HFF-Myc (cell line): ENCODE measurements at places on chromosomes 5 and 9.

- DNase-seq: no peak
These were observed 460.2 kb downstream of the GADD45G start for GRCh38 chr9:90064971-90065370.

DNA sequence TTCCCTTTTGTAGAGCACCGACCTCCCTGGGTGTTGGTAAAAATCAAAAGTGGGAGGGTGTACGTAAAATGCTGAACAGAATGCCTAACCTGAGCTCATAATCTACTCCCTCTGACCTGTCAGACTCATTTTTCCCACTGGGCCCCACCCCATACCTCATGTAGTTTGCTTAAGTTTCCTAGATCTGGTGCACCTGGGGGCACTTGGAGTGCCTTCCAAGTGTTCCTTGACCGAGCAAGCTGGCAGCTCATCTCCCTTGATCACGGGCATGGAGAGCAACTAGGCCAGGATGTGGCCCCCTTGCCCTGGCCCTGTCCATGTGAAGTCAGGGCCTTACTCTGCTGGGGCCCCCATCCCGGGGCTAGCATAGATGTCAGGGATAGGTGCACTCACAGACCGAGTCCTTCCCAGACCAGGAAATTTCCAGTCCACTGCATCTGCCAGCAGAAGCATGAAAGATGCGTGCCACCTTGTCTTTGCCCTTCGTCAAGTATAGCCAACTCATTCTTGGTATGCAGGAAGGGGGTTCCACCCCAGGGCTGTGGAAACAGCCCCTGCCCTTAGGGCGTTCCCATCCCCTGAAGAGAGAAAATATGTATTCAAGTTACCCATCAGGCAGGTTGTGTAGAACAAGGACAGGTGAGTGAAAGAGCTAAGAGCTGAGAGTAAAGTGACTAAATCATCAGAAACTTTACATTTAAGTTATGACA is 41.9 kb downstream of the SLC22A5 start:
- no peak for DNase-seq

GRCh38 chr5:133843911-133844310 is 124.5 kb downstream of the C5orf15 start:
- no peak for DNase-seq

GRCh38 chr9:88268886-88269285 is 119.4 kb upstream of the SPIN1 start:
- no peak for DNase-seq

DNA sequence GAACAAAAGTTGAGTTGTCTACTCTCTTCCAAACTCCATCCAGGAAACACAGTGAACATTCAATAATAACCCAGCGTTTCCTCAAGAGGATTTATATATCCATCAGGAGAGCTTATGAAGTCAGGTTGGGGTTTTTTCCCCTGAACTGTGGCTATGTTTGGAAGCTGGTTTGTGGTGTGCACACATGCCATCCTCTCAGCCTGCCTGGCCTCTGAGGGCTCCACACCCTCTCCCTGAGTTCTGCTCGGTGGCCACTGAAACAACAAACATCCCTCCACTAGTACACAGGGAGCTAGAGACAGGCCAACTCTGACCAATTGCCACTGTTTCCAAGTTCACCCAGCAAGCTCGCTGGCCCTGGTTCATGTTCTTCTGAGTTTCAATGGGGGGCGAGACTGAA is 35.7 kb downstream of the SMIM23 start:
- no peak for DNase-seq

DNA sequence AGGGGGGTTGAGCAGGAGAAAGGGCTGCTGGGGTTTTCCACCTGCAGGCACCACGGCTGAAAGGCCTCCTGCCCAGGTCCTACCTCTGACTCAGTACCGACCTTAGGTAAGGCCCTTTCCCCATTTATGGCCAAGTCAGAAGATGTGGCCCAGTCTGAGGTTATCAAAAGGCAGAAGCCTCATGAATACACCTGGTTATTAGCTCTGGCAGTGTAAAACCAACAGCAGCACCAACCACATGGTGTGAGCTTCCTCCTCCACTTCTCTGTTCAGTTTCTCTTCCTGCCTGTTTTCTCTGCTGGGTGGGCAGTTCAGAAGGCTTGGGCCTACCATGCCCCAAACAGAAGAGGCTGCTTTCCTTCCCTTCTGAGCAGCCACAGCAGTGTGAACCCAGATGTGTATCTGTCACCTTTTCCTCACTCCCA is 86.9 kb downstream of the UGCG start:
- DNase-seq: no peak

- DNase-seq: no peak
These were observed 68.5 kb downstream of the TENT4A start for GRCh38 chr5:6781716-6782115.

GRCh38 chr9:120927269-120928014 is 846 bp upstream of the TRAF1 start:
- DNase-seq: no peak

GRCh38 chr9:74173284-74173683 is 323.9 kb upstream of the RORB start:
- DNase-seq: no peak

DNA sequence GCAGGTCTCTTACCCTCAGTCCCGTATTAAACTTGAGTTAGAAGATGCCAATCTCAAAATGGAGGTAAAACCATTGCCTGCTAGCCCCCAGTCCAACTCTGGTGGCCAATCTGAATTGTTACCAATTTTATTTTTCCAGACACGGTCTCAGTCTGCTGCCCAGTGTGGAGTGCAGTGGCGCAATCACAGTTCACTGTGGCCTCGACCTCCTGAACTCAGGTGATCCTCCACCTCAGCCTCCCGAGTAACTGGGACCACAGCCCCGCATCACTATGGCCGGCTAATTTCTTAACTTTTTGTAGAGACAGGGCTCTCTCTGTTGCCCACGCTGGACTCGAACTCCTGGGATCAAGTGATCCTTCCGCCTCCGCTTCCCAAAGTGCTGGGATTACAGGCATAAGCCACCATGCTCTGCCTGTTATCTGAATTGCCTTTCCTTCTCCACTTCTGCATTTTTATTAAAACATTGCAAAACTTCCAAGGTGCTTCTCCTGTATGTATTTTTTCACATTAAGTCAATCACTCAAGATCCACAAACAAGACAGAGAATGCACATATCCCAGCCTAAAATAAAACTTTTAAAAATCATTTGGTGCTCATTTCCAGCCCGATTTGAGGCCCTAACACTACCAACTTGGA is 2.3 kb downstream of the FANCC start:
- no peak for DNase-seq

GRCh38 chr5:148342371-148343045 is 7.1 kb downstream of the SPINK9 start:
- no peak for DNase-seq

GRCh38 chr5:166695326-166695725 is 1596.1 kb upstream of the WWC1 start:
- no peak for DNase-seq

GRCh38 chr5:166507810-166508425 is 1783.5 kb upstream of the WWC1 start:
- no peak for DNase-seq

GRCh38 chr9:8706998-8707397 is 907.4 kb upstream of the DMAC1 start:
- no peak for DNase-seq

GRCh38 chr5:93681432-93681831 is 60.0 kb downstream of the POU5F2 start:
- no peak for DNase-seq

- no peak for DNase-seq
These were observed 95.9 kb downstream of the SH3TC2 start for GRCh38 chr5:148966938-148967337.

DNA sequence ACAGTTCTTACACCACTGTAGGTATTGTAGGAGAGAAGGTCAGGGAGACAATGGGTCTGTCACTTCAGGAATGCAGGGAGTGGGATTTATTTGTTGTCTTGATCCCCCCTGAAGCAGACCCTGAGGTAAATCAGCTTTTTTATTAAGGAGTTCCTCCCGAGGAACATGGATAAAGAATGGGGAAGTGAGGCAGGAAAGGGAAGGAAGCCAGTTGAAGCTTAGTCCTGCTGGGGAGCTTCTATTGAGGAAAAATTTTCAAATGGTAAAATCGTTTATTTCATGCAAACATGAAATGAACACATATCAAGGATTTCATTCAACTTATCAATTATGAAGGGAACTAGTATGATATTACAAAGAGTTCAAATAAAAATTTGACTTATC is 318.6 kb upstream of the PIK3R1 start:
- DNase-seq: no peak

- peak; percentile 86 for DNase-seq
These were observed 51.1 kb downstream of the C9orf152 start for GRCh38 chr9:110156902-110157301.

DNA sequence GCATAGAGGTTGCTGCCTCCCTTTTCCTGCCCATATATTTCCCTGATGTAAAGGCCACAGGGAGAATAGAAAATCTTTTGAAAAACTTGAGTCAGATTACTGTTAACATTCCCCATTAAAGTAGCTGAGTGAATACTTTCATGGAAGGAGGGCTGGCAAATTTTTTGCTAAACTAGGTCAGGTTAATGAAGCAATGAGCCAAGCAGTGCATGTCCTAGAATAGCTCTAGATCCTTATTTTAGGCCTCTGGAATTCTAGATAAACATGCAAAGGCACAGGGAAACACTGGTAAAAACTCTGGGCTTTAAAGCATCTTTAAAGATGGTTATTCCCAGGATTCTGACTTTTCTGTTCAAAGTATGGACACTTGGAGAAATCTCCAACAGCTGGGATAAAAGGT is 27.9 kb downstream of the TTC1 start:
- no peak for DNase-seq

GRCh38 chr5:177498013-177498787 is 796 bp upstream of the PDLIM7 start:
- no peak for DNase-seq

DNA sequence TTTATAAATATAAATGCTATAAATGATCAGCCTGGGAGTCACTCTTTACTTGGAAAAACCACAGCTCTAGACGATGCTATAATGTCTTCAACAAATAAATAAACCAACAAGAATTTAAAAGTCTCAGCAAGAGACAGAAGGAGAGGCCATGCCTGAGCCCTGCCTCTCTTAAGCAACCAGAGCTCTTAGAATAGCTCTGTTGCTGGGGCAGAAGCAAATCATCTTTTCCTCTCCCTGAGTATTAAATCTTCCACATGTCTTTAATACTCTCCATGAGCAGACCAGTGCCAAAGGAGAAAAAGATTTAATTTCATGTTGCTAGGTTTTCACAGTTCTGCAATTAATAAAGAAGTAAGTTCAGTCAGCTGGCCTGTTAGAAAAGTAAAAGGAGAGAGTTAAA is 408.0 kb upstream of the SLC30A5 start:
- DNase-seq: no peak

DNA sequence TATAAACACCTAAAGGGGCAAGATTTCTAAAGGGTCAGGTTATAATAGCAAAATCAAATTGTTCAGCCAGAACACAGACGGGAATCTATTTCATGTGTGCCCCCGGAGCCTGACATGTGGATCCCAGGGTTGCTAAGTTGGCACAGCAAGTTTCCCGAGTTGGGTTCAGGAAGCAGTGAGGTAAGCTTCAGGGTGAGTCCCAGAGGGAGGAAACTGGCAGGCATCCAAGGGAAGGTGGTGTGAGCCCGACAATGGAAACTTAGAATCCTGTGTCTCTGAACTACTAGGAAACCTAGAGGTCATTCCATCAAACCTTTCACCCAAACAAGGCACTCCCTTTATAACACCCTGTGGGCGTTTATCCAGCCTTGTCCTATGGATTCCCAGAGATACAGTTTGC is 98.4 kb downstream of the ADRB2 start:
- DNase-seq: no peak

- DNase-seq: no peak
These were observed 104.7 kb downstream of the KCTD16 start for GRCh38 chr5:144275329-144275728.

DNA sequence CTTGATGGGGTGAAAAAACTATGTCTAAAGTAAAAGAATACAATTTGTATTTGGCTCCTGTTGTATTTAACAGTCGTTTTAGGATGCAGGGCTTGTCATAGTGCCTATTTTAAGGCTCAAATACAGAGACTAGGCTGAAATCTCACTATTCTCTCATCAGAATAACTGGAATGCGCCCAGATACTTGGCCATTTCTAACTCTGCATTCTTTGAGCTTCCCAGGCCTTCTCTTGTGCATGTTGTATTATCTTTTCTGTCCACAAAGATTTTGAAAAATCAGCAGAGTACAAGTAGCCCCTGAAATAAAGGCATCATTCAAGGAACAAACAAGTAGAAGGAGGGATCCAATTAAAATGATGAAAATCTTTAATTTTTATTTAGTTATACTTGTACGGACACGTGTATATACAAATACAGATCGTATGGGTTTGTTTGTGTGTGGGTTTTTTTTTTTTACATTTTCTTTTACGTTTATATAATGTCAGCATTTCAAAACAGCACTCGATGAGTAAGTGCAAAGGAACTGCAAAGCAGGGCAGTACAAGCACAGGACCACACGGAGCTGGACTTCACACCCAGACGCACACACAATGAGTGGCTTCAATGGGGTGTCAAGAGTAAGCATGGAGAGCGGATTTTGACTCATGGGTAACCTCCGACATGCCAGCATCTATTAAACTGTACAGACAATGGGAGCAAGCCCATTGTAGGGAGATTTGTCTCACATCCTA is 294.0 kb downstream of the EFNA5 start:
- no peak for DNase-seq

DNA sequence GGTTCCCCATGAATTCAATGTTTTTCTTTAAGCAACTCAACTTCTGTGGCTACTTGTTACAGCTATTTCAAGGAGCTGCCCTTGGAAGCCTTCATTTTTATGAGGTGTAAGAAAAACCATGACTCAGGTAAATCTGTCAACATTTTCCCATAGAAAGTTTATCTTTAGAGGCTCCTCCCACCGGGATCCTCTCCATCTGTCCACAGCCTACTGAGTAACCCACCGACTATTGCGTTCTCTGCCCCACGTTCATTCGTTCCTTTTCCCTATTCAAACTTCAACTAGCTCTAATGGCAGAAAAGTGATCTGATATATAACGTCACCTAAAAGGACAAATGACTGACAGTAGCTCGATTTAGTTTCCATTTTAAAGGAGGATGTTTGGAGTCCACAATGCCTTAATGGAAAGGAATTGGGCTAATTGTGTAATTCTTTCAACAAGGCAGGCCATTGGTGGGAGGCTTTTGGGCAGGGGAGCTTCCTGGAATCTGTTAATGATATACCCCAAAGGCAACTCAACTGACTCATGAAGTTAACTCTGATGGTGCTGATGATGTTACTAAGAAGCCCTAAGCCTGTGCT is 29.3 kb upstream of the NR3C1 start:
- DNase-seq: peak; percentile 21

GRCh38 chr9:113479174-113479621 is 15.7 kb downstream of the RGS3 start:
- DNase-seq: no peak

GRCh38 chr5:6459896-6460295 is 11.2 kb downstream of the UBE2QL1 start:
- DNase-seq: no peak

DNA sequence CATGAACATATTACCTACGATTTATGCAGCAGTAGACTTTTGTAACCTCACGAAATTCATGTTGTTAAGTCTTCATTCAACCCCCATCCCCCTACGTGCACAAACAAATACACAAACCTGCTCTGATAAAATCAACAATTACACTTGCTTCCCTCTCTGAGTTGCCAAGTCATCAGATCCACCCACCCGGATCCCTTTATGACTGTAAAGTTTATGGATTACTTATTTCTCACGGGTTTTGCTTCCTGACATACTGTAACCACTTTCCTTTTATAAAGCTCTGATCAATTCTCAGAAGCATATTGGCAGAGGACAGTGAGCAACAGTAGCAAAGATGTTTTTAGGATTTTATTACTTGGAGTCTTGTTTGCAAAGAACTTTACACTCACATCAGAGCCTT is 70.5 kb downstream of the MLLT3 start:
- DNase-seq: no peak

GRCh38 chr5:132006331-132007120 is 4.9 kb downstream of the ACSL6 start:
- no peak for DNase-seq

- DNase-seq: no peak
These were observed 470.3 kb downstream of the ZNF608 start for GRCh38 chr5:124276166-124276565.
